ENCODE measurements at places on chromosomes 6 and 20.

- no peak for DNase-seq
These were observed 188.3 kb downstream of the ATXN1 start for GRCh38 chr6:16572943-16573342.

- no peak for DNase-seq
These were observed 7.3 kb upstream of the FLRT3 start for GRCh38 chr20:14344746-14345145.

DNA sequence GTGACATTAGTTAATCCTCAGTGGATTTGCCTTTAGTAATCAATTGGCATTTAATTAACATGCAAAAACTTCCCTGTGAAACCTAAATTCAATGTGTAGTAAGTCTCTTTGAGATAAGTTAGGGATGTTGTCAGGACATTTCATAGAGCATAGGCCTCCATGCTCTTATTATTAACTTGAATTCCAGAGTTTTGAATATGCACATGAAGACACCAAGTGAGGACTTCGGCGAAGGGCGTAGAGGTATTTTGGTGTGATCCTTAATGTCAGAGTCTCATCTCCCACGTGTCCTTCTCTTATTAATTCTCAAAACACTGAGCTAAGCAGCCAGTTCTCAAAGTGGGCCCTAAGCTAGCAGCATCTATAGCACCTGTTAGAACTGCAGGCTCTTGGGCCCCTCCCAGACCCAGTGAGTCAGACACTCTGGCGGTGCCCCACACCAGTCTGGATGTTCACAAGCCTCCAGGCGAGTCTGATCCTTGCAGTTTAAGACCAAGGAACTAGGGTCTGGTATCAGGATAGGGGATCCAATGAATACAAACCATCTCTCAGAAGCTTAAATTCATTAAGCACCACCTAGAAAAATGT is 292.1 kb downstream of the QKI start:
- no peak for DNase-seq

DNA sequence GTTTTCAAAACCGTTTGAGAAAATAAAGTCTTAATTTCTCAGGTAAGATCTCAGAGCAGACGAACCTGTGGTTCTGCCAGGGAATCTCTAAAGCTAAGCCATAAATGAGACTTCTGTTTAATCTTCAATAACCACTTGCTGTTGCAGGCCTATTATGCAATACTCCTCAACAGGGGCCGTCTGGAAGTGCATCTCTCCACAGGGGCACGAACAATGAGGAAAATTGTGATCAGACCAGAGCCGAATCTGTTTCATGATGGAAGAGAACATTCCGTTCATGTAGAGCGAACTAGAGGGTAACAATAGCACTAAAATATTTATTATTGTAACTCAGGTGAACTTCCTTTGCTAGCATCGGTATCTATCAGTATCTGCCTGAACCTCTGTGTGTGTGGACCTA is 223.7 kb downstream of the ARHGAP18 start:
- DNase-seq = no peak

GRCh38 chr20:47263465-47264084 is 92.9 kb downstream of the ZMYND8 start:
- no peak for DNase-seq

GRCh38 chr6:24858177-24858653 is 59.5 kb upstream of the ARMH2 start:
- DNase-seq = peak; percentile 79

DNA sequence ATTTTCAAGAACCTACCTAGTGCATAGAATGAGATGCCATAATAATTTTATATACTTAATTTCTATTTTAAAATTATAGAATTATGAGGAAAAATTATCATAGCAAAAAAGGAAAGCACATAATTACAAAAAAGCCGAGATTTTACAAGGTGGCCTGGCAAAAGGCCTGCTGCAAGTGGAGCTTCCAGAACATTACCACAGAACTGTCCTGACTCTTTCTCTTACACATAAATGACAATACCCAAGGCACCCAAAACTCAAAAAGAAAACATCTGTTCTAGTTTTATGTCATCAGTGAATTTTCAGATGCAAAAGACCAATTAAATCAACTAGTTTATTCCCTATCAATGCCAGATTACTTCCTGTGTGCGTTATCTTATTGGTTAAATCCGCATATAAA is 74.2 kb downstream of the FILIP1 start:
- DNase-seq = no peak

GRCh38 chr6:128239146-128239545 is 281.3 kb downstream of the PTPRK start:
- DNase-seq = no peak

DNA sequence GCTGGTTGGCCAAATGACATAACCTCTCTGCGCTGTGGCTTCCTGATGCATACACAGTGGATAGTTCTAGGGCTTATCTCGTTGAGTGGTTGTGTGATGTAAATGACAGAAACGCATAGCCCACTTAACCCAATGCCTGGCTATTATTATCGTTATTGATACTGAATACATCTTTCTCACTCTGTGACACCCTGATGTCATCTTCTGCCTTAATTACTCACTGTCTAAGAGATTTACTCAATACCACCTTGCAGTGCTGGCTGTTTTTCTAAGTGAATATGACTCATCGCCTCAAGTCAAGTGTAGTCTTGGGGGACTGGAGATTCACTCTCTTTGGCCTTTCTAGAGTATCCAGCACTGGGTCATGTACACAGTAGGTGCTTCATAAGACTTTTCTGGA is 73.6 kb downstream of the NDUFAF5 start:
- DNase-seq = no peak

- no peak for DNase-seq
These were observed 202.0 kb upstream of the RAB32 start for GRCh38 chr6:146341493-146342230.

- DNase-seq = no peak
These were observed 120.5 kb downstream of the KIF13A start for GRCh38 chr6:17866876-17867444.

DNA sequence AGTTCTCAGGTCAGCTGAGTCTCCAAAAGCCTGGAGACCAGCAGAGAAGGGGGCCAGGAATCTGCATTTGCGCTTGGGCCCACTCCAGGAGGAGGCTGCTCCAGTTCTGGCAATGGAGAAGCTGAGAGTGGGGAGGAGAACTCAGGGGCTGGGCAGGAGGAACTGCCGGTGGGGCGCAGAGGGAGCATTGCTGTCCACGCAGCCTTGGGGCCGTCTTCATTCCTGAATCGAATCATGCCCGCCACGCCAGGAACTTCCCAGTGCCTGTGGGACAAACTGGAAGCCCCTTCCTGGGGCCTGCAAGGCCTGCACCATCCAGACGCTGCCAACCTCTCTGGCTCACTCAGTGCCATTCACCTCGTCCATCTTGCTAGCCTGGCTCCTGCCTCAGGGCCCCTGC is 16.9 kb downstream of the RAB44 start:
- no peak for DNase-seq

GRCh38 chr20:24617757-24618450 is 148.5 kb downstream of the SYNDIG1 start:
- DNase-seq = no peak

- no peak for DNase-seq
These were observed 4.7 kb upstream of the TAAR1 start for GRCh38 chr6:132663661-132664060.

GRCh38 chr6:124536157-124536841 is 425.9 kb upstream of the RNF217 start:
- no peak for DNase-seq

DNA sequence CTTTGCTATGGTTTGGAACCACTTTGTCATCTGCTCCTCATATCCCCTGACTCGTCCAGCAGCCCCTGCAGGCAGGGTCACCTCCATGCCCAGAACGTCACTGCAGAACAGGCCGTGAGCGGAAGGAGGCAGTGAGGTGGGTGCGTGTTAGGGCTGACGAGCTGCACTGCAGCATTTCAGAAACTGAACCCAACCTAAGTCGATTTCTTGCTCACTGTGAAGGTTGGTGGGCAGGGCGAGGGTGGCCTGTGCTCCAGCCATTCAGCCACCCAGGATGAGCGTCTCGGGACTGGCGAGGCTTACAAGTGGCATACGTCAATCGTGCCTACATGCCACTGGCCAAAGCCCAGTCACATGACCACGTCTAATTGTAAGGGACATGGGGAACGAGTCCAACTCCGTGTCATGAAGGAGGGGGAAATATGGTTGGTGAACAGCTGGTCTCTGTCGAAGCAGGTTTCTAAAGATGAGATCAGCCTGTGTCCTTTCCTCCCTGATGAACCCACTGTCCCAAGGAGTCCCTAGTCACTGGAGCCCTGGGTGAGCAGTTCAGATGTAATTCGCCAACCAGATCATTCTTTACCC is 289.1 kb downstream of the TAF4 start:
- DNase-seq = no peak

DNA sequence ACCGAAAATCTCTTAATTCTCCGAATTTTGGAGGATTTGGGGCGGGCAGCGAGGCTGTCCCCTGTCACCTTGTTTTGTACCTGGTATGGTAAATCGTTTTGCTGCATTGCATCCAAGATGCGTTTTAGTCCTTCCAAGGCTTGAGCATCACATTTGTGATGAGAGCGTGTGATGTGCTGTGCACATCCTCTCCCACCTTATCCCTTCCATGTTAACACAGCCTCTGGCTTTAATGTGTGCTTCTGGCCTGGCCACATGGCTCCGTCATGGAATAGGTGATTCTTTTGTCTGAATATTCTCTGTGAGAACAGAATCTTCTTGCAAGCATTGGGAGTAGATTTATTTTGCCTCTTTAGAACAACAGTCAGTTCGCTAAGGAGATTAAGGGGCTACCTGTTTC is 763 bp downstream of the TMEM14A start:
- DNase-seq = no peak

DNA sequence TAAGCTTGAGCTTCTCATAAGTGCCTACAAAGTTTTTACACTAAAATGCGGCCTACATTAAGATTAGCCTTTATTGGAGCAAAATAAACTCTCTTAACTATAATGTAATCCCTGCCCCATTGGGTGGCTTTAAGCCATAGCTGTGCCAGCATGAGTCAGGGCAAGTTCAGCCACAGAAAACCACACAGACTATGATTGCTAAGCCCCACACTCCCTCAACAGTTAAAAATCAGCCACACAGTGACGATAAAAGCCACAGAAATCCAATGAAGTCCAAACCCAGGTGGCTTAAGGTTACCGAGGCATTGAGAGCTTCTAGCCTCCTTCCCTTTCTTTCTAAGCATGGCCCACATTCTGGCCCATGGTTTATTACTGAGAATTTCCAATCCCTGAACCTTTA is 61.6 kb downstream of the GRM1 start:
- no peak for DNase-seq

DNA sequence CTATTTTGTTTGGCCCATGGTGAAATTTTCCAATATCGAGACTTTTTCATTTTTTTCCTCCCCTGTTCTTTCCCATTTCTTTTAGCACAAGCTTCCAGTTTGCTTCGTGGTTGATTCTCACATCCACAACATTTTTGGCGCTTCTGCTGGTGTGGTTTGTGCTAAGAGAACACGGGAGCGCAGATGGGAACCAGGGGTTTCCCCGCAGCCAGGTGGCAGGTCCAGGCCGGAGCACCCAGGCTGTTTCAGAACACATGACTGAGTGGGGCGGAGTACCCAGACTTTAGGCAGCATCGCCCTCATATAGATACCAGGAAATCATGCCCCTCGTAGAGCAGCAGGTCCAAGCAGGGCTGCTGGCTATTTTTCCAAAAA is 58.0 kb downstream of the SYTL3 start:
- DNase-seq = no peak

DNA sequence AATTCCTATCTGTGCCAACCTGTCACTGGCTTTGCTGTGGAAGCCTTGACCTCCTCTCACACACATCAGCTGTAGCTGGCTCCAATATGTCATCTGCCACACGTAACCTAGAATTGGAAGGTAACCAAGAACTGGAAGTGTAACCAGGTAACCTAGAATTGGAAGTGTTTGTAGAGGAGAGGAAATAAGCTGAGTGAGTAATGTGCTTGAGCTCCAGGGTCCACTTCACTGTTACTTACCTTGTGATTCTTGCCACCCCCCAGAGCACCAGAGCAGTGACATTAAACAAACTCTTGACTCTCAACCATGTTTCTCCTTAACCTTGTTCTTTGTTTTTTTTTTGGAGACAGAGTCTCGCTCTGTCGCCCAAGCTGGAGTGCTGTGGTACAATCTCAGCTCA is 350.5 kb downstream of the NRN1 start:
- no peak for DNase-seq

DNA sequence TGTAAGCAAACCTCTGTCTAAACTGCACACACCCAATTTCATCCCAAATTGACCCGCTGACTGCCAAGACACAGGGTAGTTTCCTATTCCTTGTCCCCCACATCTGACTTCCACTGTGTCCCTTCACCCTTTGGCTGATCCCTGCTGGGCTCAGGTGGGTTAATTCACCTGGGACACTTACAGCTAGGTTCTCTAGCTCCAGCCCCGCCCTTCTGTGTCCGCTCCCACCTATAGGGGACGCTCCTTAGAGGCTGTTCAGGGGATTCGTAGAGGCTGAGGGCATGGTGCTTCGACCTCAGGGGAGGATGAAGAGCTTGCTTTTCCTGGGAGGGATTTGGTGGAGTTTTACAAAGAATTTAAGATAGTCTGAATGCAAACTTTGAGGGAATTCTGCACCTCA is 4.0 kb upstream of the CD93 start:
- no peak for DNase-seq

DNA sequence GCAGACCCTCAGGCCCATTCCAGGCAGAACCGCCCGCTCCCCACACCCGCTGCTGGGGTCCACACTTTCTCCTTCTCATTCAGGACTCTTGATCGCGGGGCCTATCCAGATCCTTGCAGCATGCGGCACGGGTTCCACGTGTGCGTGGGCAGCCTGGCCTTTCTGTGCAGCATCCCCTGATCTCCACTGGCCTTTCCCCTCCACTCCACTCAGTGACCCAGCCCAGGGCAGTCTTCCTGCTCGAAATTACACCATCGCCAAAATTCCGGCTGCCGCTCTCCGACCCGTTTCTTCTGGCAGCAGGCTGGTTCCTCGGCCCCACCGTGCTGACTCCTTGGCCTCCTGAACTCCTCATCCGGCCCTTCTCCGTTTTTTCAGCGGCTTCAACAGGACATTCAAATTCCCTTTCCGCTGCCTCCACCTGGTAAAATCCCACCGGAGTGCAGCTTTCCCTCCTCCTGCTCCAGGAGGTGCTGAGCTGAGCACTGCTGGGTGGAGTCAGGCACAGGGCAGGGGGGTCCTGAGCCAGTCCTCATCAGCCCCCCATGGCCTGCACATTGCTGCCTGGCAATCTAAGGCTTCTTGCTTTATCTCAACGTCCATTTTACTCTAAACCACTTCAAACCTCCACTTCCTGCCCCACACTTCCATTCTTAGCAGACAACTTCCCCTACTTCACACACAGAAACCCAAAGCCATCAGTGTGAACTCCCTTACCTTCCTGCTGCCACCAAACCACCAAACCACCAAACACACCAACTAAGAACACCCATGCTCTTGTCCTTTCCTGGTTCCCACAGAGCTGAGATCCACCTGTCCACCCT is 9.0 kb downstream of the SFT2D1 start:
- peak; percentile 55 for DNase-seq

GRCh38 chr6:151027295-151027747 is 161.8 kb downstream of the MTHFD1L start:
- DNase-seq = no peak

DNA sequence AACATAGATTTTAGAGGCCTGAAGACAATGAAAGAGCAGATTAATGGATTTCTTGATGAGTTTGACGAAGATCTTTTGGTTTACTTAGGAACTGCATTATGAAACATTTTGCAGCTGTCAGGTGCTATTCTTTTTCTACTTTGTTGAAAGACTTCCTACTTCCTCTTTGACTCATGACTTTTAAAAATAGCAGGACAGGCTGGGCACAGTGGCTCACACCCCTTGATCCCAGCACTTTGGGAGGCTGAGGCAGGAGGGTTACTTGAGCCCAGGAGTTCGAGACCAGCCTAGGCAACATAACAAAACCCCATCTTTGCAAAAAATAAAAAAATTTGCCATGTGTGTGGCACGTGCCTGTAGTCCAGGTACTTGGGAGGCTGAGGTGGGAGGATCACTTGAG is 52.0 kb downstream of the ITCH start:
- peak; percentile 39 for DNase-seq
